ENCODE measurements at places on chromosomes 7 and 10.

DNA sequence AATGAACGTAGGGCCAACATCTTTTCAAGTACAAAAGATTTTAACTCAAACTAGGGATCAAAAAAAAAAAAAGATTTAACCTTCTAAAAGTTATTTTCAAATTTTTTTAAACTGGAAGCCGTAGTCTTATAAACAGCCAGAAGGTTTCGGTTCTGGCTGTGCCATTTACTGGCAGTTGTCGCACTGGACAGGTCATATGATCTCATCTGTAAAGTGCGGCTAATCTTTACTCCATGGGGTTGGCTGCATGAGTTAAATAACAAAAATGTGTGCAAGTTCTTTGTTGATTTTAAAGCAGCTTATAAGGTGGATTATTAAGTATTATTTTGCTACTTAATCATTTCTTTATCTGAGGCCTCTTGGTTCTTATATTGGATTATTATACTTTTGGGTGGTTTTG, 36.6 kb downstream of the TRUB1 start:
- no peak for DNase-seq

DNA sequence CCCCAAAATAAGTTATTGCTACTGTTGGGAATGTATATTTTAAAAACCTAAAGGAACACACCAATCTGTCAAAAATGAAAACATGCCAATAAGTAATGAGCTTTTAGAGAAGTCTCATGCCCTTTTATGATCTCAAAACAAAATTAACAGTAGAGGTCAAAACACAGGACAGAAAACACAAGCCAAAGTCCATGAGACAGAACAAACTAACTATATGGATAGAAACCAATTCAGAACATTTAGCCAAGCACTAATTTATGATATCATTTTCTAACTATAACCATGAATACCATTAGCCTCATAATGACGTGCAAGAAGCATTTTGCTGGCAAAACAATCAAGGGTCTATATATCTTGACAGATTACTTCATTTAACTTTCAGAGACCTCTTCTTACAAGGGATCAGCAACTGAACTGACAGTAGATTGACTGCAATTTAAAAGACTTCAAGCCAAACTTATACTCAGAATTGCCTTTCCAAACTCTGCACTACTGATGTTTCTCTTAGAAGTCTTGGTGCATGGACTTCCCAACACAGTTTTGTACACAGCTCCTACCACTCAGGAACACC, 200.9 kb downstream of the DOCK4 start:
- no peak for DNase-seq

DNA sequence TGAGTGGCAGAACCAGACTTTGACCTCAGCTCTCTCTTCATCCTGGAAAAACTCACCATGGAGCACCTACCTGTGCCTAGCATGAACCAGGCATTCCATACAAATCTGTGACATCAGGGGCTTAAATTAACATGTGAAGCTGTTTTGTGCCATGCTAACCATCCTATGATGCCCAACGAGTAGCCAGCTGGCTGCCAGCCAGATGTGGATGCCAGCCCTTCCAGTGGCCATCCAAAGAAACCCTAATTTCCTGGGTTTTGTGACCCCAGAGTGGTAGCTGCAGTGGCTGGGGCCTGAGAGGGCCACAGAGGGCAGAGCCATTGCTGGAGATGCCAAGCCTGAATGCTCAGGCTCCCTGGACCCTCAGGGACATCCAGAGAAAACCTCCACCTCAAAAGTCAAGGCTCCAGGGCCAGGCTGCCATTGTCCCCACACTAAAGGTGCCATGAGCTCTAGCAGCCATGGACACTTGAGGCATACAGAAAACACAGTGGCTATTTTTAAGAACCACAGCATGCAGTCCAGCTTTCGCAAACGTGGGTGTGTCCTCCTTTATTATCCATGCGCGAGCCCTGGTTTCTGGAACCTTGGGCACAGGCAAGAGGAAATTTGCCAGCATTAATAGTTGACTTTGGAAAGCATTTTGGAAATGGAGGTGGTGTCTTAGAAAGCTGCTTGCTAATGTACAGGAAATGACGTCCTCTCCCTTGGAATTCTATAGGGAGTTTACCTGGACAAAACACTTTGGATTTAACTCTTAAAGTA, 6.0 kb downstream of the CPXM2 start:
- DNase-seq: no peak

DNA sequence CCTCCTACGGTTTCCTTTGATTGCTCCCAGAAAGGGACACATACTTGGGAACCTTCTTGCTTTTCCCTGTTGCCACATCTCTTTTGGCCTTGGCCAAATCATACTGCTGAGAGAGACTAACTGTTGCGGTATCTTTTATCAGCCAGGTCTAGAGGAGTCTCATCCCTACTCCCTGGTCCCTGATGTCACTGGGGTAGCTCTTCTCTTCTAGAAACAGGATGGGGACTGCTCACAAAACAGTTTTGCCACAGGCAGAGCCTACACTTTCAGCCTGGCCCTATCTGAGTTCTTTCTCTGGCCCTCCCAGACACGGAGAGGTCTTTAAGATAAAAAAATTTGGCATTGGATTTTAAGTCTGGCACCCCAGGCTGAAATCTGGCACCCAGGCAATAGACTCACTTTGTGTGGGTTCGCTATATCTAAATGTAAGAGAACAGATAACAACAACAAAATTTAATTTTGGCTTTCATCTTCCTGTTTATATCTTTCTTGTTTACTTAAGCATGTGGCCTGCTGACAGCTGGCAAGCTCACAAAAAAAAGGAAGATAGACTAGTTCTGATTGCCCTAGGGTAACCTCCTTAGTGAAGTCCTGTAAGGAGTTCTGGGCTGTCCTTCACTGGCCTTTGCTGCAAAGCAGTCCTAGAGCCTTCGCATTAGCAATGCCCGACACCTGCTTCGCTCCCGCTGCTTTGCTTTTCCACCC, 228.3 kb upstream of the NPVF start:
- DNase-seq: no peak

GRCh38 chr7:111140091-111140865, 49.4 kb downstream of the LRRN3 start:
- no peak for DNase-seq

- no peak for DNase-seq
Observed at GRCh38 chr10:74949034-74949832, 122.8 kb downstream of the KAT6B start.

DNA sequence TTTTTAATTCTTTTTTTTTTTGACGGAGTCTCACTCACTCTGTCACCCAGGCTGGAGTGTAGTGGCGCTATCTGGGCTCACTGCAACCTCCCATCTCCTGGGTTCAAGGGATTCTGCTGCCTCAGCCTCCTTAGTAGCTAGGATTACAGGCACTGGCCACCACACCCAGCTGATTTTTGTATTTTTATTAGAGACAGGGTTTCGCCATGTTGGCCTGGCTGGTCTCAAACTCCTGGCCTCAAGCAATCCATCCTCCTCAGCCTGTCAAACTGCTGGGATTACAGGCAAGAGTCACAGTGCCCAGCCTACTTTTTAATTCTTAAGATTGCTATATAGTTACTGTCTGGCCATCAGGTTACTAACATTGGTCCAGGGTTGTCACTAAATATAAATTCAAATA, 59.6 kb downstream of the ZNF277 start:
- DNase-seq: no peak

- DNase-seq: no peak
Observed at GRCh38 chr7:116912269-116912909, 40.9 kb upstream of the ST7 start.

DNA sequence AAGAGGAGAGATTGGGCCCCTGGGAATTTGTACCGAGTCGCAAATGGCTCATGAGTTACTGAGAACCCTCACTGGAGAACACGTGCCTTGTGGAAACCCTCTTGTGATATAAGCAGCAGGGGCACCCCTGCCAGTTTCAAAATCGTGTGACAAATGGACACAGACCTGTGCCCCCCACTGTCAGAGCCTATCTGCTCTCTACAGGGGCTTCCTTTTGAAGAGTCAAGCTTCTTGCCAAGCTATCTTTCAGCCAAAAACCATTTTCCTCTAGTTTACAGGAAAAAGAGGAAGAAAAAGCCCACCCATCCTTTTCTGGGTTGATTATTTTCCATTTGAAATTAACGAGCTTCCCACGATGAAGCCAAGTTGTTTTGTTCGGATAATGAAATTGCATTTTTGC, 64.1 kb upstream of the MPP7 start:
- DNase-seq: no peak

DNA sequence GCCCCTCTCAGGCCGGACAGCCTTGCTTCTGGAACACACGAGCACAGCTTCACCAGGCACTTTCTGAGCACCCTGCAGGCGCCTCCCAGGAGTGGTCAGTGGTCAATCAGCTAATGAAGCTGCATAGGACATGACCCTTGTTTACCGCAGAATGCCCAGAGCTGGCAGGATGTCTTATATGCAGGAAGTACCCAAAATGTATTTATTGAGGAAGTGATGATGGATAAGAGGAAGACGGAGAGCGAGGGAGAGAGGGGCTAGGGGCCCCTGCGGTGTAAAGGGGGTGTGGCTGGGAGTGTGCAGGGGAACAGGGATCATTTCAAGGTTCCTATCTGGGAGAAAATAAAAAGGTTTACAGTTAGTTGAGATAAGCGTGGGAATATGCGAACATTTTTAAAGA, 3.3 kb downstream of the CYP2E1 start:
- DNase-seq: no peak

DNA sequence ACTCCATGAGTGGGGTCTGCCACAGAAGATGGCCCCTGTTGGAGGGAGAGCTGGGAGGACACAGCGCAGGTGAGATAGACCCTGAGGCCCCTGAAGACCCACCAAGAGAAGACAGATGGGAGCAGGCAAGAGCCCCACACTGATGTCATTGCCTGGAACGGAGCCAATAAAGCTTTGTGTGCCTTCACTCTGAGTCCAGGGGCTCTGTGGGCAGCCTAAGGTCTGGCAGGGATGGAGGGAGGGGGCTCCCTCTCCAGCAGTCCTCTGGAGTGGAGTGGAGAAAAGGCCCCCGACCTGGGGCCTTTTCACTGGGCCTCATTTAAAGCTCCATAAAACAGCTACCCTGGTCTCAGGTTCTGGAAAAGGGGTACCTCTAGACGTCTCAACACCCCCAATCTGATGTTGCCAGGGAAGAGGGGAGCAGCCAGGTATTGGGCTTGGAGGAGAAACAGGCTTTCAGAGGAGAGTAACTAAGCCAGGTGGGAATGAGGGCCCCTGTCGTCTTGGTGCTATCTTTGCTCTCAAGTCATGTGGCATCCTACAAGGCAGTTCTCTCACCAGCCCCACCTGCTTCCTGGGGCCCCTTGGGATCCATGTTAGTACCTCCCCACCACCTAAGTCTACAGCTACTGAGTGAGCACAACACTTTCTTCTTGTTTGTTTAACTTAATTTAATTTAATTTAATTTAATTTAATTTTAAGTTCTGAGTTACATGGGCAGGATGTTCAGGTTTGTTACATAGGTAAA, 1.4 kb downstream of the C10orf62 start:
- DNase-seq: no peak

DNA sequence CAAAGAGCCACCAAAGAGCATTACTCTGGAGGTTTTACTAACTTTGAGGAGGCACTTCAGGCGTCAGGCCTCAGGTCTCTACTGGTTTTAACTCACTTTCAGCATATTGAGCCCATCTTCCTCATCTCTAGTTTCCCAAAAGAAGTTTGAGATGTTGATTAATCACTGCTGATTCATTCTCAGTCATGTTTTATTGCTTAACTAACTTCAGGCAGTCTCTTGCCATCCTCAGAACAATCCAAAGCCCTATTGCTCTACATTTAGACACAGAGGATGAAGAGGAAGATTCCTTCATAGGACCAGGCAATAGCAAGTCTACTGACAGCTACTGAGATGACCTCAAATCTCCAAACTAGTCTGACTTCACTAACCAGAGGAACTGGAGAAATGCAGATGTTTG, 39.1 kb upstream of the BET1 start:
- no peak for DNase-seq

DNA sequence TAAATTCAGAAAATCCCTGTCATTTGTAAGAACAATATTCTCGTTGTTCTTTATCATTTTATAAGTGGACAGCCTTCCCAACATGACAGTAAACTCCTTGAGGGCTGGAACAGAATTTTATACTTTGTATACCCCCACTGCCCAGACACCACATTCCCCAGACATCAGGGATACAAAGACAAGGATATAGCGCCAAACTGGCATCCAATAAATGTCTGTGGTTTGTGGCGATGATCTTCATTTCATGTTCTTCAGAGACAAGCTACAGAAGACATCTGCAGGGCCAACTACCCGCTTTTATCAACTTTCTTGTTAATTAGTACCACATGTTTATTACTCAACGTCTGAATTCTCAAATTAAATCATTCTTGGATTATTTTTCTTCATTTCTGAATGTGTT, 155.9 kb downstream of the ATE1 start:
- no peak for DNase-seq

DNA sequence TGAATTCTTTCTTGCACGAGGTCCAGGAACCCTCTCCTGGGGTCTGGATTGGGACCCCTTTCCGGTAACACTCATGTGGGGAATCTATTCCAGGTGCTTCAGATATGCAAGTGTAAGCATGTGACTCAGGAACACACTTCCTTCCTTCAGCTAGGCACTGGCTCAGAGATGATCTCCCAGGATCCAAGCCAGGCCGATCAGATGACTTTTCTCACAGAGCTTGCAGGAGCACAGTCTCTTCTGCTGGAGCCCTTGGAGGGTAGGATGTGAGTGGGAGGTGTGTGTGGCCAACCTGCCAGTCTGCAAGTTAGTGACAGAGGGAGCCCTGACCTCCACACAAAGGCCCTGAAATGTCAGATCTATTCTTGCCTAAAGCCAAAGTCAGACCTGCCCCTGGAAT, 108.3 kb downstream of the CPXM2 start:
- no peak for DNase-seq

- no peak for DNase-seq
Observed at GRCh38 chr7:47633134-47633533, 51.2 kb upstream of the TNS3 start.

GRCh38 chr10:86217371-86218080, 149.1 kb downstream of the GRID1 start:
- no peak for DNase-seq

DNA sequence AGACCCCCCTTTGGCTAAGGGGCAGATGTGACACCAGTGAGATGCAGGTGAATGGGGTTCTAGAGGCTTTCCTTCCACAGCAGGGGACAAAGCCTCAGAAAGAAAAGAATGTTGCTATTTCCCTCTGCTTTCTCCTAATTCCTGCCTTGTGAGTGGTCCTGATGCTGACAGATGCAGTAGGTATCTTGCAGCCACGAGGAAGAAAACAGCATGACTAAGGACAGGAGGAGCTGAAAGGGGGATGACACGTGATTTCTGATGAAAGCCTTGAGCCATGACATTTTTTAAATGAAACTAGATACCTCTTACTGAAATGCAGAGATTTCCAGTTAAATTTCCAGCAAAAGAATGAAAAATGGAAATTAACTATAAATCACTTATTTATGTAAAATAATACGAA, 92.4 kb downstream of the C1GALT1 start:
- DNase-seq: no peak

DNA sequence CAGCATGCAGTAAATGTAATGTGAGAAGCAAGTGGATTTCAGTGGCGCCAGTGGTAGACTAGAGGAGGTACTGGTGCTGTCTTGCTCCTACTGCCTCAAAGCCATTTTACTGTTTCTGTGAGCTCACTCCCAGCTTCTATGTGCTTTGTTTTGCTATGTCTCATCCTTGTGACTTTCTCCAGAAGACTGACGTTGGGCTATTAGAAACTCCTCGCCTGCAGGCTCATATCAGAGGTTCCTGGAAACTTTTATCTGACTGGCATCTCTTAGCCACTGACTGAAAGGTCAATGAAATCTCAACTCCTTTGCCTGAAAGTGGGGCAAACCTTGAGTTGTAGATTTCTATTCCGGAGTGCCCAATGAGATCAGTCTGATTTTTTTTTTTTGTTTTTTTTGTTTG, 66.4 kb upstream of the SORCS1 start:
- DNase-seq: no peak

Measured in stimulated activated CD8-positive, alpha-beta memory T cell treated with anti-CD3 and anti-CD28 coated beads, Interleukin-7, amount 100 ng/mL, for 1 hour (primary cell).